ENCODE measurements at places on chromosomes 16 and 17.

GRCh38 chr16:68083239-68083781 lies 1.9 kb upstream of the NFATC3 start:
- no peak for DNase-seq

DNA sequence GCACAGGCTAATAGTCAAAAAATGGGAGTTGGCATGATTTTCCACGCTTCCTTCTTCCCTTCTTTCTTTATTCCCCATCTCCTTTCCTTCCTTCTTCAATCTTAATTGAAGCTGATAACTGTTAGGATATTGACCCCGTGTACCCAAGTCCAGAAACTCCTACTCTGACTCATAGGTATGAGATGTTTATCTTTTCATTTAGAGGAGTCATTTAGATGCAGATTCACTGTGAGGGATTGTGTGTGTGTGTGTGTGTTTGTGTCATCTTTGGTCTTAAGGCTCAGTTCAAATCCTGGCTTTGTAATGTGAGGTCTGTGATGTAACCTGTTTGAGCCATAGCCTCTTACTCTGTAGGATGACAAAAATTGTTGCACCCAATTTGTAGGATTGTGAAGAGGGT lies 332.0 kb upstream of the MAF start:
- no peak for DNase-seq

DNA sequence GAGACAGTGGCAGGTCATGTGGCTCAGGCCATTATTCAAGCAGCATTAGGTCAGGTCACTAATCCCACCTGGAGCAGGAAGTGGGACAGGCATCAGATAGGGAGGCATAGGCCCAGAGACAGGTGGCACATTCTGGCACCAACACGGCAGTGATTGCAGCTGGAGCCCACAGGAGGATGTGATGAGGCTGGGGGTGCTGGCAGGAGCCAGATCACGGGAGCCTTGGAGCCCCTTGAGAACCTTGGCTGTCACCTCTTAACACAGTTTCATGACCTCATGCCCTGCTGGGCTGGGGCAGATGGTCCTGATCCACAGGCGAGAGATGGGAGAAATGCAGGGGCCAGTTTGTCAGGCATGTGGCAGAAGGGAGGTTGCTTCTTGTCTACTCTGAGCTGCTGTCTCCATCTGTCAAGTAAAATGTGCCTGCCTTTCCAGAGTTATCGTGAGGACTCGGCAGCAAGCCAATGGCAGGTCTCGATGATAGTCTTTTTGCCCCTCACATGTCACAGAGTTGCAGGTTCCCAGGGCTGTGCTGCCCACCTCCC lies 109.6 kb downstream of the CLEC16A start:
- DNase-seq = no peak

- DNase-seq = no peak
Observed at GRCh38 chr17:4950075-4950745, 709 bp upstream of the ENO3 start.

DNA sequence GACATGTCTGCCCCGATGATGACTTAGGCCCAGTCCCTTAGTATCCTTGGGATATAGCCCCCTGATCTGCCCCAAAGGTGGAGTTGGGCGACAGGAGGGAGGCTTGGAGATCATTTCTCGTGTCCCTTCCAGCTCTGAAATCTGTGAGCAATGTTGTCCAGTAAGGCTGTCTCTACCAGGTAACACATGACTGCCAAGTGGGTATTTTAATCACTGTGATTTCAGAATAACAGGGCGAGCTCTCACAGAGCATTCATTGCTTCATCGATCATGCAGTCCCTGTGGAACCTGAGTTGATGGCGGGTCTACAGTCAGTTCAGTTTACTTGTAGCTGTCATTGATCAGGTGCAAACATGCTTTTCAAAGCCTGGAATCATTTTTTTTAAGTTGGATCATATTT lies 39.2 kb downstream of the KSR1 start:
- no peak for DNase-seq

DNA sequence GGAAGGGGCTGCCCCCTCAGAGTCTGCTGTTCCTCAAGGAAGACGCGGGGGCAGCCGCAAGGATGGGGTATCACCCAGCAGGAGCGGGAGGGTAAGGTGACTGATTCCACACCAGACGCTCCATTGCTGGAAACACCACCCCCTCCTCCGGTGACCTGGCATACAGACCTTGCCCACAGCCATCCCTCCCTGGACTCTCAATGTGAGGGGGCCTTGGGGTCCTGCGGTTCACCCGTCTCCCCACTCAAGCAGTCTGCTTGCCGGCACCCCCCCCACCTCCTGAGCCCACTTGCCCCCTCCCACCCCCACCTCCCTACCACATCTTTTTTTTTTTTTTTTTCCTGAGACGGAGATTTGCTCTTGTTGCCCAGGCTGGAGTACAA lies 12.1 kb upstream of the HS3ST6 start:
- DNase-seq = no peak

DNA sequence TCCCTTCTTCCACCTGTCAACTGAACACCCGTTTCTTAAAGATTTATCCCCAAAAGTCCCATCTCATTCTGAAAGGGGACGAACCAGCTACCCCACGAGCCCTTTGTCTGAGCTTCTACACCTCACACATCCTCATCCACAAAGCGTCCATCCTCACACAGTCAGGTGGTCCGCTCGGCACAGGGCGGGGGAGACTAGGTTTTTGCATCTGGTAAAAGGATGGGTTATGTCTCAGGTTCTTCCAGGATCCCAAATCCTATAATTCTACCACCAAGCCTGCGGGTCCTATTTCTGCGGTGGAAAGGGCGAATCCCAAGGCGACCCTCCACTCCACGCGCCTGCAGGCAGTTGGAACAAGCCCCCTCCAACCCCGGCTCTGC lies 458 bp downstream of the GFOD2 start:
- DNase-seq = no peak

DNA sequence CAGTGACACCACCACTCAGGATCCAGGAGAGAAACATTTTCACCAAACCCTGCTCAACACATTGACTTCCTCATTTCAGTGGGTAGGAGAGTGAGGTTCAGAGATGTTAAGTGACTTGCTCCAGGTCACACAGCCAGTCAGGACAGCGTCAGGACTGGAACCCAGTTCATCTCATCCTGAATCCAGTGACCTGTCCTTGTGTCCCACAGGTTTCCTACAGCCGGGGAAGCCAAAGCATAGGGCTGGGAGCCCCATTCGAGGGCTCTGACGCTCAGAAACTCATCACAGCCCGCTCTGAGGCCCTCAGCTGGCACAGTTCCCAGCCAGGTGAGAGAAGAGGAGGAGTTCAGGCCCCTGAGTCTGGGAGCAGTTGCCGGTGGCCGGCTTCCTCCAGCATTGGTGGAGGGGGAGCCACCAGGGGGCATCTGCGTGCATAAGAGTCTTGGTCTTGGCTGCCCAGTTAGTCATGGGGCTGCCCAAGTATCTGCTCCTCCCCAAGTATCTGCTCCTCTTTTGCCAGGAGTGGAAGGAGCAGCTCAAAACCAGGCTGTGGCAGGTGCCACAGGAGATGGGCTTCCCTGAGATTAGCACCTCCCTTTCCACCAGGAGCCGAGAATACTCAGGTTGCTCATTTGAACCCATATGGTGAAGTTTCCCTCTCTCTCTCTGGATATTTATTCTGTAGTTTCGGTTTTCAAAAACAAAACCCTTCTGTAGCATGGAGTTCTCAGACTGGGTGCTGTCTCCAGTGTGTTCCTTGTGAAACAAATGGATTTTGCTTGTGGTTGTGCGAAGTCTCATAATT lies 56.0 kb downstream of the TNFRSF13B start:
- DNase-seq = no peak

DNA sequence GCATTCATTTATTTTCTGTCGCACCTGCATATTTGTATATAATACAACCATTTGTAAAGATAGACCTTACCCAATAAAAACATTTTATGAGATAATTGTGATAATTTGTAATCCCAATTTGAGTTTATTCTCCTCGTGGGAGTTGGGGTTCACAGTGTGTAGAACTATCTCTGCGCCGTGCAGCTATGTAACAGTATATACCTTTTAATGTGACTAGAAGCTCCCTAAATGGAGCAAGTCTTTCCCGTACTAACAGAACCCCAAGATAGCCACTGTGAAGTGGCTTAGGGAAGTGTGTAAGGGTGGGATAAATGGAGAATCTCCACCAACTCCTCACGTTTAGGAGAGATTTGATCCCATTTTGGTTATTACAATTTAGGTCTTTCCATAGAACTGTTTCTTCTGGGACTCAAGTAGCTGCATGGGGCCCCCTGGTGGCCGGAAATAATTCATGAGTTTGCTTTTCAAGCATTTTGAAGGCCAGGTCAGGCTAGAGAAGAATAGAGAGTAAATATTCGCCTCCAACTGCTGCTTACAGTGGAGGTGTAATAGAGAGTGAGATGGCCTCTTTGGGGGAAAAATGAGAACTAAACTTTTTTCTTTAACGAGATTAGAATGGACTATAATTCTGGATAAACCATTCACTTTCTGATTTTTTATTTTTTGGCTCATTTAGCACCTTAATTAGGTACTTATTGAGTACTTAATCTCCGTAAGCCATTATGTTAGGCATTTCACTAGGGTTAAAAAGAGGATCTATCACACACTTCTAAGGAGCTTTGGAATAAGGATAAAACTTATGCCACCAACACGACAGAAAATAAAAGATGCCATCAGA lies 4.5 kb downstream of the TMEM100 start:
- DNase-seq = no peak

GRCh38 chr16:57574646-57575467 lies 32.4 kb downstream of the ADGRG5 start:
- no peak for DNase-seq

DNA sequence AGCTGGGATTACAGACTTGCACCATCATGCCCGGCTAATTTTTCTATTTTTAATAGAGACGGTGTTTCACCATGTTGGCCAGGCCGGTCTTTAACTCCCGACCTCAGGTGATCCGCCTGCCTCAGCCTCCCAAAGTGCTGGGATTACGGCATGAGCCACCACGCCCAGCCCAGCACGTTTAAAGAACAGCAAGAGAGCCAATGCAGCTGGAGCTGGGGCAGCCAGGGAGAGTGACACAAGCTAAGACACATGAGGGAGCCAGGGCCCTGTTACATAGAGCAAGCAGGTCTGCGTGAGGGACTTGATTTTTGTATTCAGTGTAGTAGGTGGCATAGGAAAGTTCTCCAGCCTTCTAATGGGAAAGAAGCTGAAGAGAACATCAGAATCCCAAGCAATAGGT lies 21.7 kb upstream of the GOSR2 start:
- DNase-seq = no peak

DNA sequence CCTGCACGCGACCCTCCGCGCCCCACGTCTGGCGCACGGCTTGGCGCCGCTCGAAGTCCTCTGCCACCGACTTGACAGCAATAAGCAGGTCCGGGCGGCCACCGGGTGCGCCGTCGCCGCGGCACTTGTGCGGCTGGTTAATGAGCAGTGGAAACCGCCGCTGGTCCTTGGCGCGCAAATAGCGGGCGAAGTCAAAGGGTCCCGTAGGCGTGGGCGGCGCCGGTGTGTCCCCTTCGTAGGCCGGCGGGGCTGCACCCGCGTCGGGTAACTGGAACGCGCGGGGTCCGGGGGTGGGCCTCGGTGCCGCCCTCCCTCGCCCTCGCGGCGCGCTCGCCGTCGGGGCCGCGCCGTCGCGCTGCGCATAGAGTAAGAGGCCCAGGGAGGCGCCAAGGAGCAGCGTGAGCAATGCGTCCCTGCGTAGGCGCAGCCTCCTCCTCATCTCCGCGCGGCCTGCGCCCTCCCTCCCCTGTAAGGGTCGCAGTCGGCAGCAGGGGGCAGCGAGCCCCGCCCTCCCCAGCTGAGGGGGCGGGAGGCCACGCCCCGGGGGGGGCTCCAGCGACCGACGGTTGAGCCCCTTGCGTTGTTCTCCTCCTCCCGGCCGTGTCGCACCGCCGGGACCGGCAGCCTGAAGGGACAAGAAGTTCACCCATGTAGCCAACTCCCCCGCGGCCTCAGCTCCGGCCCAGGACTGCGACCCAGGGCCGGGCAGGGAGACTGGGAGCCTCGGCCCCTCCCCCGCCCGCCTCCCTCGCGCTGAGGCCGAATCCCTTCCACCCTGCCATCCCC lies 558 bp downstream of the B3GNT9 start:
- DNase-seq = no peak

- DNase-seq = no peak
Observed at GRCh38 chr17:38425031-38425430, 3.2 kb upstream of the ARHGAP23 start.

DNA sequence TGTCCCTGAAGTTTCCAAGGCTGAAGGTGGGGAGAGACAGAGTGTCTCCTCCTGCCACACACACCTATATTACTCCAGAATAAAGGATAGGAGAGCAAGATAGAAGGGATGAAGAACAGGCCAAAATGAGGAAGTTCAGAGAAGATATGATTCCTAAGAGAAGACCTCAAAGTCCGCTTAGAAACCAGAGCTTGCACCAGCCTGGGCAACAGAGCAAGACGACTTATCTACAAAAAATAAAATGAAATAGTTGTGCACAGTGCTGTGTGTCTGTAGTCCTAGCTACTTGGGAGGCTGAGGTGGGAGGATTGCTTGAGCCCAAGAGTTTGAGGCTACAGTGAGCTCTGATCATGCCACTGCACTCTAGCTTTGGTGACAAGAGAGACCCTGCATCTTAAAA lies 128.2 kb downstream of the HS3ST3B1 start:
- DNase-seq = no peak

DNA sequence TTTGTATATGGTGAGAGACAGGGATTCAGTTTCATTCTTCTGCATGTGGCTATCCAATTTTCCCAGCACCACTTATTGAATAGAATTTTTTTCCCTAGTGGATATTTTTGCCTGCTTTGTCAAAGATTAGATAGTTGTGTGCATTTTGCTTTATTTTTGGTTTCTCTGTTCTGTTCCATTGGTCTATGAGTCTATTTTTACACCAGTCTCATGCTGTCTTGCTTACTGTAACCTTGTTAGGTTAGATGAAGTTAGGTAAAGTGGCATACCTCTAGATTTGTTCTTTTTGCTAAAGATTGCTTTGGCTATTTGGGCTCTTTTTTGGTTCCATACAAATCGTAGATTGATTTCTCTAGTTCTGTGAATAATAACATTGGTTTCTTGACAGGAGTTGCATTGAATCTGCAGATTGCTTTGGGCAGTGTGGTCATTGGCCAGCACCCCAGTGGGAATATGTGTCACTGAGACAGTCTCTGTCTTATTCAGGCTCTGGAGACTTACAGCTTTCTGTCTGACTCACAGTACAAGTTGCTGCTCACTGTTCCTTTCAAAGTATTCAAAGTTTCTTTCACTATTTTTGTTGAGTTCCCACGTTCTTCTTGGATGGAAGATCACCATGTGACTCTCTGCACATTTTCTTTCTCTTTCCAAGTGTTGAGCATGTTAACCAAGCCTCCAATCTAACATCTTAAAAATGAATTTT lies 709.1 kb downstream of the CDH11 start:
- no peak for DNase-seq
